ENCODE measurements at places on chromosomes 1 and 21.

DNA sequence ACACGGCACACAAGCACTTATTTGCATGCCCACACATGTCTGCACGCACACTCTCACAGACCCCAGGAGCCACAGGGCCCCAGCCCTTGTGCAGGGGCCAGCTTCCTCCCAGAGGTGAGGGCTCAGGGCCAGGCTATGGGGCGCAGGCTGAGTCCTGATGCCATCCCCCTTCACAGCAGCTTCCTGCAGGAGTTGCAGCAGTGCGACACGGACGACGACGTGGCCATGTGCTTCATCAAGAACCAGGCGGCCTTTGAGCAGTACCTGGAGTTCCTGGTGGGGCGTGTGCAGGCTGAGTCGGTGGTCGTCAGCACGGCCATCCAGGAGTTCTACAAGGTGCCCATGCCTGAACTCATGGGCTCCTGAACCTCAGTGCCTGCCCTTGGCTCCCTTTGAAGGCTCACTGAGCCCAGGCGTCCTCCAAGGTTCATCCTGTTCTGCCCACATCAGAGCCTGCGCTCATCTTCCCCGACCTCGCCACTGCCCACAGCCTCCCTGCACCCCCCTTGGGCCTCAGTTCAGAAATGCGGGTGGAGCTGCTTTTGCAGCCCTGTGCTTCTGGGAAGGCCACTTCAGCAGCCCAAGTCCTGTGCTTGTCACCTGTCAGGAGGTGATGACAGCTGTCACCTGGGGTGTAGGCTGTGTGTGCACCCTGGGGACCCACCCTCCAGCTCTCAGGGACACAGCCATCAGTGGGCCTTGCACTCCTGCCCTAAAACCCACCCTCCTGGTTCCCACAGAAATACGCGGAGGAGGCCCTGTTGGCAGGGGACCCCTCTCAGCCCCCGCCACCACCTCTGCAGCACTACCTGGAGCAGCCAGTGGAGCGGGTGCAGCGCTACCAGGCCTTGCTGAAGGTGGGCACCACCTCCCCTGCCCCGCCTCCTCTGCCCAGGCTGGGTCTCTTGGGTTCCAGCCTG lies 66.6 kb downstream of the TRIM11 start:
- no peak for DNase-seq

GRCh38 chr1:151130987-151131586 lies 15.3 kb downstream of the SEMA6C start:
- DNase-seq, result no peak

GRCh38 chr1:85022700-85023099 lies 25.6 kb downstream of the MCOLN3 start:
- DNase-seq, result no peak

GRCh38 chr1:47708019-47708535 lies 270.2 kb downstream of the FOXD2 start:
- no peak for DNase-seq

GRCh38 chr1:100893718-100894117 lies 924 bp downstream of the EXTL2 start:
- no peak for DNase-seq

- no peak for DNase-seq
Measured at GRCh38 chr21:26835027-26835713, 10.0 kb downstream of the ADAMTS1 start.

DNA sequence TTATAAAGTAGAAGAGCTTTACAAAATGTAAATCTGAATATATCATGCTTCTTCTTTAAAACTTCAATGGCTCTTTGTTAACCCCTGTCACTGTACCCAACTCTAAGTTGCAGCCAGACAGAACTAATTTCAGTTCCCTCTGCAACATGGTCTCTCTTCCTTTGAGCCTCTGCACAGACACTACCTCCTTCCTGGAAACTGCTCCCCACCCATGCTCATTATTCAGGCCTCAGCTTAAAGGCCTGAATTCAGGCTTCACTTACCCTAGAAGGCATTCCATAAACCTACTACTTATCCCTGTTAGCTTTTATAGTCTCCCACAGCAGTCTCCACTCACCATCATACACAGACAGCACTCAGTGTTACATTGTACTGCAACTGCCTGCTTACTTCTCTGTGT lies 2.6 kb upstream of the EEIG2 start:
- no peak for DNase-seq

GRCh38 chr1:115495111-115495510 lies 146.7 kb upstream of the VANGL1 start:
- DNase-seq, result no peak

GRCh38 chr1:53190210-53190611 lies 6.4 kb upstream of the CPT2 start:
- no peak for DNase-seq

DNA sequence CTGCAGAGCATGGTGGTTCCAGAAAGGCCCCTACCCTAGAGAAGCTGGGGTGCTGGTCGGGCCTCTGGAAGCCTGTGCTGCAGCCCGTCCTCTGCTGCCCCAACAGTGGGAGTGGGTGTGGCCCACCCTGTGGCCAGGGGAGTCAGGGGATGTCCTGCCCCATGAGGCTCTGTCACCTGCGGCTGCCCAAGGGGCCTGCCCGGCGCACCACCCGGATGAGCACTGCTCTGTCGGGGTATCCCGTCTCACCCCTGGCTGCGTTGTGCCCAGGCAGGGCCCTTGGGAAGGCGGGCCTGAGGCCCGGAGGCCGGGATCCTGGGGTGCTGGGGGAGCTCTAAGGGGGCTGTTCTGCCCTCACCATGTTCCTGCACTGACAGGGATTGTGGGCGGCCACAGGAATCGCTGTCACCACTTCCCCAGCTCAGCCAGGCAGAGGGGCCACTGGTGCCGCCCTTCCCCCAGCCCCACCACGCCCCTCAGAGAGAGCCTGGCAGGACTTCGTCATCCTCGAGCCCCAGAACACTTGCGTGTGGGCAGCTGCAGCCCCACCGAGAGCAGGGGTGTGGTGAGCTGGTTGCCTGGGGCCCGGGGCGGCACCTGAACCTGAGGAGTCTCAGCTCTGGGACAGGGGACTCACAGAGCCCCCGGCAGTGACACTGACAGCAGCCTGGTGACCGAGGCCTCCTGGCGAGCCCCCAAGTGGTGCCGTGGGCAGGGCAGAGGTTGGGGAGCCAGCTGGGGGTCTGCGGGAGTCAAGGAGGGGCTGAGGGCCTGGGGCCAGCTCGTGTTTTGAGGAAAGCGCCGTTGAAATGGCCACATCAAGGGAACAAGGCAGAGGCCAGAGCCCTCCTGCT lies 20.2 kb downstream of the PANK4 start:
- DNase-seq, result no peak

GRCh38 chr1:10155087-10155712 lies 55.2 kb upstream of the KIF1B start:
- no peak for DNase-seq

DNA sequence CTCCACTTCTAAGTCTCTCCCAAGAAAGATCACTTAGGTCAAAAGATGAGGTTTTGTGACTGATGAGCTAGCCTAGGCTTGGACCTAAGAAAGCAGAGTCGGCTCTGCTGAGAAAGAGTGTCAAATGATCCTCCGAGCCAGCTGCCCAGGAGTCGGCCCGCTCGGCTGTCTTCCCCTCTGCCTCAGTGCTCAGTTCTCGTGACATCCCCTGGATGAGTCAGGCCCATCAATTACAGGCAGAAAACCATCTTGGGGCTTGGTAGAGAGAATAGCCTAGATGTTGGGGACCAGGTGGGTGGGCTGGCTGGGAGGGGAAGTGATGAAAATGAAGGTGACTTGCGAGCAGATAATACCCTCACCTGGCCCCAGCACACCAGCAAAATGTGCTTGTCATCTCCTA lies 60.5 kb downstream of the SLC66A1 start:
- no peak for DNase-seq

- DNase-seq, result no peak
Measured at GRCh38 chr1:22526098-22526497, 37.2 kb upstream of the EPHA8 start.

DNA sequence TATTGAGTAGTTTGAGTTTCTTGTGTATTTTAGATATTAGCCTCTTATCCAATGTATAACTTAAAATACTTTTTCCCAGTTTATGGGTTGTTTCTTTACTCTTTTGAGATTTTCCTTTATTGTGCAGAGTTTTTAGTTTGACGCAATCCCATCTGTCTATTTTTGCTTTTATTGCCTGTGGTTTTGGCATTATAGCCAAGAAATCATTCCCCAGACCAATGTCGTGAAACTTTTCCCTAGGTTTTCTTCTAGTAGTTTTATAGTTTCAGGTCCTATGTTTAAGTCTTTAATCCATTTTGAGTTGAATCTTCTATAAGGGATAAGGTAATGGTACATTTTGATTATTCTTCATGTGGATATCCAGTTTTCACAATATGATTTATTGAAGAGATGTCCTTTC lies 87.6 kb downstream of the LEPR start:
- DNase-seq, result no peak

GRCh38 chr1:72140222-72140621 lies 142.1 kb downstream of the NEGR1 start:
- no peak for DNase-seq

DNA sequence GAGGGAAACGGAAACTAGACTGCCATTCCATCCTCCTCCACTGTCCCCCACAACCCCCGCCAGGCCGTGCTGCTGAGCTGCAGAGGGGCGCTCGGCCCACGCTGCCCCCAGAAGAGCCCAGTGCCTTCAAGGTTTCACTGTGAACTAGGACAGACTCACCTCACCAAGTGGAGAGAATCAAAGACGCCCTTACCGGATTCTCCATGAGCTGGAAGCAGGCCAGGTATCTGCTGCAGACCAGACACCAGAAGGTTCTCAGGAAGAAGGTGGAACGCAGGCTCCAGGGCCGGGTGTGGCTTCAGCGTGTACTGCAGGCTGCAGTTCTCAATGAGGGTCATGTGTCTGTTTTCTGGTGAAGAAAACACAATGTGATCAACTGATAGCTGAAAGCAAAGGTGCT lies 30.6 kb downstream of the NPHP4 start:
- no peak for DNase-seq

GRCh38 chr1:151324390-151324930 lies 2.8 kb downstream of the PI4KB start:
- DNase-seq, result no peak

DNA sequence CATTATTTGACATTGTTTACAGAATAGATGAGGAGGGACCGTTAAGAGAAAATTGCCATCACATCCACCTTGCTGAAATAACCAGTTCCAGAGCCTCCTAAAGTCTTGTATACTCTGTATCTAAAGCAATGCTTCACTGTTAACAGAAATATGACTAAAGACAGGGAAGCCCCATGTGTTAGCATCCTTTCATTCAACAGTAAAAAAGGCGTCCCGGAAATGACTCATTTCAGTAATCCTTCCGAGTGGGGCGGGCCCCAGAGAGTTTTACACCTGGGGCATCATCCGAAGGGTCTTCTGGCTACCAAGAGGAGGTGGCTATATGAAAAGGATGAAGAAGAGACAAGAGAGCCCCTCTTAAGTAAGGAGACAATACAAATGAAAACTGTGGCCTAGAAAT lies 227.2 kb downstream of the SLC45A1 start:
- no peak for DNase-seq

- DNase-seq, result no peak
Measured at GRCh38 chr1:227321035-227321434, 2.7 kb upstream of the CDC42BPA start.

- no peak for DNase-seq
Measured at GRCh38 chr21:36135391-36136102, 668 bp downstream of the CBR3 start.

DNA sequence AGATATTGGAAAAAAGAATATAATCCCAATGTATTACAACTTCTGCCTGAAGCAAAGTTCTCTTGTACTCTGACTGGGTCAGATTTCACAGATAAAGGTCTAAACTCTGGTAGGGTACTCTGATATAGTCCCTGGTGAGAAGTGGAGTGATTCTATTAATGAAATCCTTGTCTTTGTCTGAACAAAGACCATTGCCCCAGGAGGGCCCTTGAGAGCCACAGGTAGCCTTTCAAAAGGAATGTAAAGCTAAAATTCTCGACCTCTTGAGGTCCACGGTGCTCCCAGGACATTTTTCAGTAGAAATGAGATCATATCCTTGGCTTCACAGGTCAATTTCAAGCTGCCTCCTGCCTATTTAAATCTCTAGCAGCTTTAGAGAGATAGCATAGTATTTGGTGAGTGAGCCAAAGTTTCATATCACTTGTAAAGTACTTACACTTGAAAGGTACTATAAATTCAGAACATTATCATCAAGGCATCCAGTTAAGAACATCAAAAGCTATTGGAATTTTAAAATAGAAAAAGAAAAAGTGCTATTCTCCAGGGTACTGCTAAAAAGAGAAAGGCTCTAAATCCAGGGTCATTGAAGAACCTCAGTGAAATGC lies 10.1 kb downstream of the TNNI3K start:
- no peak for DNase-seq

GRCh38 chr1:36594023-36594422 lies 111.3 kb upstream of the CSF3R start:
- DNase-seq, result no peak

- no peak for DNase-seq
Measured at GRCh38 chr1:6873298-6874015, 88.2 kb downstream of the CAMTA1 start.

- DNase-seq, result no peak
Measured at GRCh38 chr1:154703170-154703569, 95.2 kb upstream of the ADAR start.

GRCh38 chr21:45554477-45555175 lies 12.4 kb upstream of the SLC19A1 start:
- peak; percentile 76 for DNase-seq

- no peak for DNase-seq
Measured at GRCh38 chr1:150156868-150157603, 7.3 kb downstream of the PLEKHO1 start.

- peak; percentile 27 for DNase-seq
Measured at GRCh38 chr1:9181176-9181906, 52.4 kb upstream of the GPR157 start.

GRCh38 chr1:10237157-10237539 lies 26.8 kb downstream of the KIF1B start:
- DNase-seq, result no peak

- DNase-seq, result peak; percentile 31
Measured at GRCh38 chr1:200971955-200972711, 51.4 kb downstream of the KIF21B start.

- DNase-seq, result peak; percentile 86
Measured at GRCh38 chr1:37471345-37472231, 2.8 kb upstream of the ZC3H12A start.

DNA sequence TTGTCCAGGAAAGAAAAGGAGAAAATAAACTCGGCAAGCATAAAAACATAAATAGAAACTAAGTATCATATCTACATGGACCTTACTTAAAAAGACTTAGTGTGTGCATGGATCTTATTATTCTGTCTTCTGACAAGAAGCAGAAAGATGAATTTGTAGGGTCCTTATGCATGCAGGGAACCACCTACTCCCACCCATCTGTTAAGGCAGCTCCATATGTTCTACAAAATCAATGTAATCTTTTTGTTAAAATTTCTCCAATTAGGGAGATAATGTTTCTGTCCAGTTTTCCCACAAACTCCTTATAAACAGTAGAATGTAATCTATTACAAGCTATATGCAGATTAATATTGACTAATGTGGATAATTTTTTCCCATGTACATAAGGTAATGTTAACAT lies 13.9 kb upstream of the PTPN14 start:
- no peak for DNase-seq

GRCh38 chr1:64476251-64476952 lies 6.5 kb downstream of the CACHD1 start:
- DNase-seq, result no peak

DNA sequence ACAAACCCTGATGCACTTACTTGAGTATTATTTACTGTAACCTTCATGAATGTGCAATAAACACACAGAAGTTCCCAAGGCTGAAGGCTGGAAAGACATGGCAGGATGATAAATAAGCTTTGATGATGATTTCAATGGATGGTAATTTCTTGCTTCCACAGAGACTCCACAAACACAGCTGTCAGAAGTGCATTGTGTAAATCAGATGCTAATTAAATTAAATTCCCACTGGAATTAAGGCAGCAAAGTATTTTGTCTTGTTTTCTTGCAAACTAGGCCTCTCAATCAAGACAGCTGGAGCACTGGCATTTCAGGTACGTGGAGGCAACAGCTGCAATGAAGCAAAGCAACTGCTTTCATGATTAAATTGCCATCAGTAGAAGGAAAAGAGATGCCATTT lies 24.1 kb downstream of the FAM177B start:
- no peak for DNase-seq
